Stimulated activated CD8-positive, alpha-beta memory T cell treated with anti-CD3 and anti-CD28 coated beads, Interleukin-7, amount 100 ng/mL, for 1 hour (primary cell): ENCODE measurements at places on chromosomes 2 and 18.

- no peak for DNase-seq
Measured at GRCh38 chr18:74623047-74623816, 25.6 kb downstream of the ZNF407 start.

DNA sequence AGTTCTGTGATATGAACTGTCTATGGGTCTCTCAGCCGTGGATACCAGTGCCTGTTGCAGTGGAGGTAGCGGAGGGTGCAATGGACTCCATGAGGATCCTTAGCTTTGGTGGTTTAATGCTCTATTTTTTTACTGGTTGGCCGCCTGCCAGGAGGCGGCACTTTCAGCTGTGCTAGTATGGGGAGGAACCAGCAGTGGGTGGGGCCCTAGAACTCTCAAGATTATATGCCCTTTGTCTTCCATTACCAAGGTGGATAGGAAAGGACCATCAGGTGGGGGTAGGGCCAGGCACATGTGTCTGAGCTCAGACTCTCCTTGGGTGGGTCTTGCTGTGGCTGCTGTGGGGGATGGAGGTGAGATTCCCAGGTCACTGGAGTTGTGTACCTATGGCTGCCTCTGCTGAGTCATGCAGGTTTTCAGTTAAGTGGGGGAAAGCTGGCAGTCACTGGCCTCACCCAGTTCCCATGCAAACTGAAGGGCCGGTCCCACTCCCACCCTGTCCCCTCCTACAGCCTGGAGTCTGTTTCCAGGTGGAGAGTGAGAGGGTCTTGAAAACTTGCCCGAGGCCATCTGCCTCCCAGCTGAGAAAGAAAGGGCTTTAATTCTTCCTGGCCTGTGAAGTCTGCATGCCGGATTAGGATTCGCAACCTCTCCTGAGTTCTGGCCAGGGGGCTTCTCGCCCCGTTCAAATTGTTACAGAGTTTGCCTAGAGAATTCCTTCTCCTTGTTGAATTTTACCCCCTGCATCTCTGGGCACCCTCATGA lies 14.5 kb downstream of the KCNS3 start:
- no peak for DNase-seq

DNA sequence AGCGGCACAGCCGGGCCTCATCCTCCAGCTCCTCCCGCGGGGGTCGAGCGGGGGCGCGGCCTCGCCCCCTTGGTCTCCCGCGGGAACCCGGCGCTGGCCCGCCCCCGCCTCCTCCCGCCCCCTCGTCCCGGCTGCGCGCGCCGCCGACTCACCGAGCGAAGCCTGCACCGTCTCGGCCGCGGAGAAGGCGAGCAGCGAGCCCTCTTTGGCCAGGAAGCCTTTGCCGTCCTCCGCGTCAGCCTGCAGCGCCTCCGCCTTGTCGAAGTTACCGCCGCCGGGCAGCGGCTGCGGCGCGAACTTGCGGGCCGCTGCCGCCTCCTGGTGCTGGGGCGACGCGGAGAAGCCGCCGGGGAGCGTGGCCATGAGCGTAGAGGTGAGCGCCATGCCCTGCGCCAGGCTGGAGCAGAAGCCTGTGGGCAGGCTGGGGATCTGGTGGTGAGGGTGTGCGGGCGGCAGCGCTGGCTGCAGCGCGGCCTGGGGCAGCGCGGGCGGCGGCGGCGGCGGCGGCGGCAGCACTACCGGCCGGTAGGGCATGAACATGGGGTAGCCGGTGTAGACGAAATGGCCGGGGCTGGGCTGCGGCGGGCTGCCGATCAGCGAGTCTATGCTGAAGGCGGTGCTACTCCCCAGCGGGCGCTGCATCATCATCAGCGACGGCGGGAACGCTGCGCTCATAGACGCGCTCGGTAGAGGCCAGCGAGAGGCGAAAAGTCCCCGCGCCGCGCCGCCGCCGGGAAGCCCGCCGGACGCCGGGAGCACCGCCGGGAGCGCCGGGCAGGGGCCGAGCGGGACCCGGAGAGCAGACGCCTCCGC lies 683 bp downstream of the GBX2 start:
- no peak for DNase-seq

DNA sequence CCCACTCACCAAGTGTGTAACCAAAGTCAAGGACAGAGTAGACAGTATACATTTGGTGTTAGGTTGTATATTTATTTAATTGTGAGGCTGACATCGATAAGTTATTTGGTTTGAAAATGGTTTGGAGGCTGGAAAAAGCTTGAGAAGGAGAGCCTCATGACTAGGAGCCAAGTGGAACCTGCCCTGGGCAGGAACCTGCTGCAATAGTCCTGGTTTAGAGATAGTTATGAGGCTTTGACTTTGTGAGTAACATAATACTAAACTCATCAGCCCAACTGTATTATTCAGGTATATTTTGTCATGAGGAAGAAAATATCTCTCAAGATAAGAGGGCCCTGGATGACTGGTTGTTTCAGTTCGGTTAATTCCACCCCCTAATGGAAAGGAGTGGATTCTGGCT lies 234.3 kb upstream of the CYRIA start:
- no peak for DNase-seq

GRCh38 chr2:144512891-144513351 lies 7.0 kb downstream of the ZEB2 start:
- DNase-seq, result no peak

DNA sequence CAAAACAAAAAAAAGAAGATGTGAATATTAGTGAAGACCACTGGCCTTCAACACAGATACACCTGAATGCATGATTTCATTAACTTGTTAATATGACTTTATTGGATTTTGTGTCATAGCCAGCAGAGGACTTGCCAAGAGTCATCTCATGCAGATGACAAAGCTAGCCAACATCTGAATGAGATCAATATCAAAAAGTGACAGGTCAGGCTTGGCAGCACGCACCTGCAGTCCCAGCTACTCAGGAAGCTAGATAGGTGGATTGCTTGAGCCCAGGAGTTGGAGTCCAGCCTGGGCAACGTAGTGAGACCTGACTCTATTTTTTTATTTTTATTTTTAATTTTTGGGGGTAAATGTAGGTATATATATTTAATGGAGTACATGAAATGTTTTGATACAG lies 54.5 kb upstream of the TGIF1 start:
- no peak for DNase-seq

GRCh38 chr2:238233625-238234024 lies 6.2 kb downstream of the HES6 start:
- DNase-seq, result no peak

- no peak for DNase-seq
Measured at GRCh38 chr2:158046121-158046880, 55.4 kb upstream of the UPP2 start.

- DNase-seq, result no peak
Measured at GRCh38 chr2:27721335-27721734, 50.2 kb upstream of the MRPL33 start.

DNA sequence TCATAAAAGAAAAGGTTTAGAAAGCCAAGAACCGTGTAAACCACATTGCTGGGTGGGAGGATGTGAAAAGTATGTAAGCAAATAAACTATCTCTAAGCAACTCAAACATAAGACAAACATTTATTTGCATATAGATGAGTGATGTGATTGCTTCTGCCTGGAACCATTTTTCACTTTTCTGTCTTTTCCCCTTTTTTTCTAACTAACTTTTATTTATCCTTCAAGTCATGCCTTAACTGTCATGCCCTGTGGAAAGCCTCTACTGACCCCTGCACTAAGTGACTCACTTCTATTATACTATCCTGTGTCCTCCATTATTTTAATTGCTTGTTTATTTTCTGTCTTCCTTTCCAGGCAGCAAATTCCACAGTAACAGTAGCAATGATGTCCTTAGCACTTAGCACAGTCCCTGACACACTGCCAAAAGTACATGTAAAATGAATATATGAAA lies 87.5 kb upstream of the CTAGE1 start:
- no peak for DNase-seq

DNA sequence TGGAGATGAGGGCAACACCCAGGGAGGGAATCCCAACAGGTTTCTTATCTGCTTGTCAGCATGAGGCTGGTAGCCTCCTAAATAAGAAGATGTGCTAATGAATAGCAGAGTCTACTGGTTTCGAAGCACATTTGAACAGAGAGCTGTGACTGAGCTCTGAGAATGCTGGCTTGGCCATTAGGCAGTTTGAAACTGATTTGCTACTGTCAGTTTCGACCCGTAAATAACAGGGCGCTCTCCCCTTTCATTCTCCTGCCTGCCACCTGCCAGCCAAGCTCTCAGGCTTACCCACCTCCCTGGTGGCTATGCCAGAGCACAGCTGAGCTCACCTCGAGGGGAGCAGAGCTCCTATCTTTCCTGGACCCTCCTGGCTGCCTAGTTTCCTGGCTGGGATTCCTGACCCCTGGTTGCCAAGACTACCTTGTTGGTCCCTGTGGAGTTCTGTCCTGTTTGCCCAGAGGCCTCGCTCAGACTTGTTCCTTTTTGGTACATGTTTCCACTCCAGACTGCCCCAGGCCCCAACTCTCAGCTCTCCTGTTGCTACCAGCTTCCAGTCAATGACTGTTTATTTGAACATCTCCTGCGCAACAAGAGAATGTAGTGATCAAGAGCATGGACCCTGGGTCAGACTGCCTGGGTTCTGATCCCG lies 102.3 kb upstream of the ALPP start:
- no peak for DNase-seq

- no peak for DNase-seq
Measured at GRCh38 chr2:19673213-19673791, 228.5 kb downstream of the TTC32 start.

DNA sequence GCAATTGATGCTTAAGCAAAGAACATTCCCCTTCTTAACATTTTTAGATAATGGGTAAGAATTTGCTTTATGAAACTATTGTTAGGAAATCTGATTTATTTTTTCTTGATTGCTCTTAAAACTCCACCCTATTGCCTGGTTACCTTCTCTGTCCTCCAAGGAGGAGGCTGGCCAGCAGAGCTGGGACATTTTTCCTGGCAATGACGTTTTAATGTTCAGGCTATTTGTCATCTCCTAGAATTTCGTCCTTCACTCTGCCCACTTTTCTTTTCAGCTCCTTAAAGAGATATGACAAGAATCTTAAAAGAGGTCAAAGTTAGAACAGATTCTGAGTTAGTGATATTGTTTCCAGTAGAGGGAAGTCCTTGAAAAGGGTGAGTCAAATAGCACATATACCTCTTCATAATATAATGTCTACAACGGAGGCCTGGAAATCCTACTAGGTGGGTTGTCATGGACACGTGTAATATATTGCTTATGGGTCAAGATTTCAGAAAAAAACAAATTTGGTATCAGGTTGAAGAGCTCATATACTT lies 141.0 kb downstream of the CMPK2 start:
- DNase-seq, result no peak

GRCh38 chr2:69567157-69567908 lies 76.2 kb downstream of the AAK1 start:
- DNase-seq, result no peak

GRCh38 chr2:10146366-10147005 lies 23.9 kb downstream of the RRM2 start:
- no peak for DNase-seq

DNA sequence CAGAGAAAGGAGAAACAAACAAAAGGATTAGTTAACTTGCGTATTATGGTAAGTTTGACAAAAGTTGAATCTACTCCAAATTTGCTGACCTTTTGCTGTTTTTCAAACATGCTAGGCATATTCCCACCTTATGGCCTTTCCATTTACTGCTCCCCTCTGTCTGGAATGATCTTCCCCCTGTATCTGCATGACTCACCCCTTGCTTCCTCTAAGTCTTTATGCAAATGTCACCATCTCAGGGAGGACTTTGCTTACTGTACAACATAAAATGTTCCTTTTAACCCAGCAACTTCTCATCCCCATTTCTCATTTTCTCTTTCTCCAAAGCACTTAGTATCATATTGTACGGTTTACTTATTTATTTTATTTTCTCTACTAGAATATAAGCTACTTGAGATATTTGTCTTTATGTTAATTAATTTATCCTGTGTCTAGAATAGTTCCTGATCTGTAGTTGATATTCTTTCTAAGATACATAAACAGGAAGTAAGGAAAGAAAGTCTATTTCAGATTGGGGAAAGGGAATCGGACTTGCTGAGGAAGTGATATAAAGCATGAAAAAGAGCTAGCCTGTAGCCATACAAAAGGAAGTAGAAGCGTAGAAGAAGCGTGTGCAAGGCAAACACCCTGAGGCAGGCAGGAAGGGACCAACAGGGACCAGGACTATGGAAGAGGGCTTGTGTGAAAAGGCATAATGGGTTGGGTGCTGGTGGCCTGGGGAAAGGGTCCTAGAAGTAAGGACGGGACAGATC lies 144.9 kb upstream of the ERBB4 start:
- no peak for DNase-seq

DNA sequence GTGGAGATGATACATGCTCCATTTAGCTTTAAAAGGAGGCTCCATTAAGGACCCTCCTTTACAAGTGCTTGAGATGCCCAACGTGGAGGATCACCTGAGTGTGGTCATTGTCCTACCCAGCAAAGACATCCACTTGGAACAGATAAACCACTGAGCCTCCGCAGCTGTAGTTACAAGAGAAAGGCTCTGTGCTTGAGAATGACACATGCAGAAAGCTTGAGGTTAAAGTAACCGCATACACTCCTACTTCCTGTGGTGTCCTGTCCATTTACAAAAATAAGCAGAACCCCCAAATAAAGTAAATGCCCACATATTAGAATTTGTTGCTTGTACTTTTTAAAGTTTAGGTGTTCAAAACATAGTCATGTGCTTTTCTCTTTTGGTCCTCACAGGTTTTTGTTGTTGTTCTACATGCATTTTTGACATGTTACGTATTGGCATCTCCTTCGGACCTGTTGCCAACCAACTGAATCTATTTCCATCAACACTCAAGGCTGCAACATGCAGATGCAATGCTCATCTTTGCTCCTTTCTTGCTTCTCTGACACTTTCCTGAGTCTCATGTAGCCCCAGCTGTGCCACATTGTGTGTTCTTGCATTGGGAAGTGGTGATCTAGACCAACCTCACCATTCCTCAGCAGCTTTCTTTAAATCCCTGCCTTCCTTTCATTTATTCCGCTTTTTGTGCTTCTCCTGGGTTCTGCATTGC lies 56.0 kb downstream of the SERPINB7 start:
- DNase-seq, result no peak

- no peak for DNase-seq
Measured at GRCh38 chr2:220669324-220669723, 902.8 kb downstream of the EPHA4 start.

GRCh38 chr2:26579025-26579722 lies 62.0 kb downstream of the CIB4 start:
- DNase-seq, result no peak

DNA sequence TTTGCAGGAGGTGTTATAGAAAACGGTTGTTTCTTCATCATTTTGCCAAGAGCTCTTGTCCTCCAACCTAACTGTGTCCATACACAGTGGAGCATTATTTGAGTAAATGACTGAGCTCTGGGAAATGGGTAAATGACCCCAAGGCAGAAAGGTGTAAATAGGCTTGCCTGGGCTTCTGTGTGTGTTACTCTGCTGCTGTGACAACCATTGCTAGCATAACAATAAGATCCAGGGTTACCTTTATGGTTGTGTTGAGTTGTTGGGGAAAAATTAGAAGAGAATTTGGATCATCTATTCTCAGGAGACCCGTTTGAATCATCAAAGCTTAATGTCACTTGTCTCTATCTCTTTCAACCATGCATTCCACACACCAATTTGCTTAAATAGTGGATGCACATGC lies 672.7 kb downstream of the DPP10 start:
- no peak for DNase-seq

- DNase-seq, result no peak
Measured at GRCh38 chr18:32910694-32911296, 138.0 kb upstream of the KLHL14 start.

- DNase-seq, result no peak
Measured at GRCh38 chr2:53230691-53231090, 536.9 kb upstream of the CHAC2 start.

GRCh38 chr2:31950946-31951562 lies 59.8 kb downstream of the MEMO1 start:
- DNase-seq, result no peak

- DNase-seq, result no peak
Measured at GRCh38 chr2:34747643-34748042, 1148.5 kb upstream of the FAM98A start.

GRCh38 chr2:117936871-117937428 lies 76.9 kb downstream of the CCDC93 start:
- no peak for DNase-seq
